Stimulated activated CD4-positive, alpha-beta T cell treated with anti-CD3 and anti-CD28 coated beads, Interleukin-4, amount 100 ng/mL, for 48 hours (primary cell): ENCODE measurements at places on chromosomes 2 and 18.

DNA sequence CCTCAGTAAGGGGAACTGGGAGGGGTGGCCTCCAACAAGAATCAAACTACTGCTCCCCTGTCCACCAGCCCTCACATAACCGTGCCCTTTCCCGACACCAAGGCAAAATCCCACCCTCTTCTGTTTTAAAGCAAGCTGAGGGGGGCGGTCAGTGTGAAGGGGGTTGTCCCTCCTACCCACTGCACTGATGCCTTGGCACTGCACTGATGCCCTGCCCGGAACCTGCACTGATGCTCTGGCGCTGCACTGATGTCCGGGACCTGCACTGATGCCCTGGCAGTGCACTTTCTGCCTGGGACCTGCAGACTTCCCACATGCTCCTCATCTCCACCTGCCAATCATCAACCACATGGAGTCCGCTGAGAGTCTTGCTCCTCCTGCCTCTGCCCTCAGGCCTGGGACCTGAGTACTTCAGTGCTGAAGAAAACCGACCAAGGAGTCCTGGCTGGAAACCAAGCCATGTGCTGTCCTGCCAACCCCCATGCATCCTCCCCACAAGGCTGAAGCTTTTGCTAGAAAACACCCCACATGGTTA lies 179.5 kb downstream of the SMAD2 start:
- no peak for DNase-seq

DNA sequence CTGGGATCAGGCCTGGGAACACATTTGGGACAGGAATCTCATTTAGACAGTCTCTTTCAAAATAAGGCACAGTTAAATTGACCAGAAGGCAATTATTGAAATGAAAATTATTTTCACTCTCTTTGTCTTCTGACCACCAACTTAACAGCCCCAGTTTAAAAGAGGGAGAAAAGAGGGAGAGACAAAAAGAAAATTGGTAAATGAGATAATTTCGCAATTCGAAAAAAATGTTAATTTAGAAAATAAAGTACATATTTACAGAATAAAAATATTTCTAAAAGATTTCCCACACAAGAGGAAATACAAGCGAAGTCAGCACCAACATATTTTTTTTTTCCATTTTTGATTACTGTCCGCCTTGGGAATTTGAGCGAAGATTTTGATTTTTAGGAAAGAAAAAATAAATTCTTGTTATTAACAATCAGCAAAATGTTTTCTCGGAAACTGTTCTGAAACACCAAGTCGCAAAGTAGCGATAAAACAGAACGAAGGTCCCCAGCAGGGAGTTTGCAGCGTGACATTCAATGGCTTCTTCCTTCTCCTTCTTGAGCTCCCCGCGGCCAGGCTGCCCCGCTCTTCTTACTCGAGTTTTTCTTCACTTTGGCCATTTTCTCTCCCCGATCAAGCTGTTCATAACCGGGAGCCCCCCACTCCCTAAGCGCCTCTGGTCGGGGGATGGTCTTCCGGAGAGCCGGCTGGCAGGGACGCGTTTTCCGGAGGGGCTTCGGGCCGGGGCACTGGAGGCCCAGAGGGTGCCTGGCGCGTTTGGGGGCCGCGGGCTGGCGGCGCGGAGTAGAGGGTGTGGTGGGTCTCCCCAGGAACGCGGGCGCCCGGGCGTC lies 5.0 kb downstream of the SP9 start:
- DNase-seq, result no peak

DNA sequence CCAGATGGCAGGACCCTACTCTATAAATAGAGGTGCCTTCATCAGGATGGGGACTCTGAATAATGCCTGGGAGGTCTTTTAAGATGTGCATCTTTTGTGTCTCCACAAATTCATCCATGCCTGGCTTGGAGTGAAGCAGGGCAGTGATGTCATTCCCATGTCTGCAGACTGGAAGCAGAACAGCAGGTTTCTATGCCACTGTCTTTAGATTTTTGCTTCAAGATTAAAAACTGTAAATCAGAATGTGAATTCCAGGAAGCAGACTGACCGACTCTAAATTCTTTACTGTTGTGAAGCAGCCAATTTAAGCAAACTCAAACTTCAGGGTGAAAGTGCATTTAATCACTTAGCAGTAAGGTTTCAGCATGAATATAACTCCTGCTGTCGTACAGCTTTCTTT lies 159.3 kb downstream of the SCG2 start:
- DNase-seq, result no peak

DNA sequence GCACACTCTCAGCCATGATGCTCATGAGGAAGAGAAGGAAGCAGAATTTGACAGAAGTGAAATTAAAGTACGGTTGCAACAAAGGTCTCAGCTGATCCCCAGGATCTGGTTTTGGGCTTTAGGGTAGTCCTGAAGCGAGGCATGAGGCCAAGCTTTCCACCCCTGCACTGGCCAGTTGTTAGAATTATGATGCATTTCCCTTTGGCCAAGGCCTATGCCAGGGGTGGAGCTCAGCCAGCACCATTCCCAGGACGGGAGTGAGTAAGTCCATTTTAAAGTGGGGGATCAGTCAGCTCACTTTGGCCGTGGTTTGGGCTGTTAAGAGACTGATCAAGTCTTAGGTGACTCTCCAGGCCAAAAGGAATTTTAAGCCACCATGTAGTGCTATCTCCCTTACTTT lies 314.5 kb upstream of the MMADHC start:
- DNase-seq, result no peak

DNA sequence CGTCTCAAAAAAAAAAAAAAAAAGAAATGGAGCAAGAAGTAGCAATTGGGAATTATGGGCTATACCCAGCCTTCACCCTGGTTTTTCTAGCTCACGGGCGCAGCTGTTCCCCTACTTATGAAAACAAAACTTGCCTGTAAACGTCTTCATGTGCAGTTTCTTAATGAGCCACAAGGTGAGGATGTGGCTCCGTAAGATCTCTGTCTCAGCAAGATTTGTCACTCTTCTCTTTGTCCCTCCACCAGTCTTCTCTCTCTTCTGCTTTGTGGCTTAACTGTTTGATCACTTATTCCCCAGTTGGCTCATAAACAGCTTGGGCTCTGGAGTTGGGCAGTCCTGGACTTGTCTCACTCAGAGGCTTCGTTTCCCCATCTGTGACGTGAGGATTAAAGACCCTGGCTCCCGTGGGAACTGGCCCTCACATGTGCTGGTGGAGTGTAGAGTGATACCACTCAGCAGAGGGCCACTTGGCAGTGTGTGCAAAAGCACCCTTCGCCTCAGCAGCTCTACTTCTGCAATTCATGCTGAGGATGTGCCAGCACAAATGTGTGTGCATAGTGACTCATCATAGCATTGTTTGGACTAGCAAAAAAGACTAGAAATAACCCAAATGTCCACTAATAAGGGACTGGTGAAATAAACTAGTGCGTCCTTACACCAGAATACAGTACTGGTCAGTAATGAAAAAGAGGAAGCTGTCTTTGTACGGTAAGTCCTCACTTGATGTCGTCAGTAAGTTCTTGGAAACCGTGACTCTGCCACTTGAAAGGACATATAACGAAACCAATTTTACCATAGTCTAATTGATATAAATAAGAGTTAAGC lies 8.7 kb downstream of the CEP68 start:
- DNase-seq, result no peak
